K562 (cell line): ENCODE measurements at places on chromosomes 7 and 10. TPM values are rescaled to one million over a fixed set of nuclear protein-coding genes. Genes with fewer than 3 reads are reported as not detected.

NPC1L1 gene
- 0.02 and 0.07 TPM in 2 replicates for total RNA-seq

PON3 gene
- not detected in 2 replicates for total RNA-seq

FEZF1 gene
- total RNA-seq: not detected in 2 replicates

CXCL12 gene
- total RNA-seq: 0.18 and 0.49 TPM in 2 replicates

MDH2 gene
- total RNA-seq: 671 and 701 TPM in 2 replicates

RPA3 gene
- 116 and 124 TPM in 2 replicates for total RNA-seq

KIF5B gene
- 70.2 and 77.9 TPM in 2 replicates for total RNA-seq

SPAM1 gene
- total RNA-seq: not detected in 2 replicates

FAM131B gene
- 0.04 TPM in 2 replicates for total RNA-seq

ZFAND2A gene
- 20.6 and 22.3 TPM in 2 replicates for total RNA-seq

PRLHR gene
- not detected in 2 replicates for total RNA-seq

ZNF488 gene
- total RNA-seq: 0.07 and 0.11 TPM in 2 replicates

EMX2 gene
- total RNA-seq: not detected in 2 replicates

GPR37 gene
- total RNA-seq: 0.07 TPM in 1 of 2 replicates, not detected in the other

ATG9B gene
- 2.2 and 4.7 TPM in 2 replicates for total RNA-seq

OLAH gene
- total RNA-seq: not detected in 2 replicates

FZD8 gene
- total RNA-seq: 1.2 and 1.4 TPM in 2 replicates

NPY gene
- not detected in 2 replicates for total RNA-seq

HOXA10 gene
- not detected in 2 replicates for total RNA-seq

CTAGE8 gene
- total RNA-seq: 0.11 TPM in 1 of 2 replicates, not detected in the other

HOXA5 gene
- not detected in 2 replicates for total RNA-seq

DYNC1I1 gene
- 0.22 and 0.54 TPM in 2 replicates for total RNA-seq

PRSS37 gene
- not detected in 2 replicates for total RNA-seq

CCL26 gene
- total RNA-seq: 8.1 and 8.4 TPM in 2 replicates

CDK1 gene
- total RNA-seq: 159 and 174 TPM in 2 replicates

ITPRID1 gene
- total RNA-seq: not detected in 2 replicates

NPFFR1 gene
- total RNA-seq: not detected in 2 replicates

ADCYAP1R1 gene
- total RNA-seq: not detected in 2 replicates
